ENCODE measurements at places on chromosomes 11 and 22.

GRCh38 chr11:70335511-70335910 lies 62.8 kb upstream of the CTTN start:
- DNase-seq = no peak

DNA sequence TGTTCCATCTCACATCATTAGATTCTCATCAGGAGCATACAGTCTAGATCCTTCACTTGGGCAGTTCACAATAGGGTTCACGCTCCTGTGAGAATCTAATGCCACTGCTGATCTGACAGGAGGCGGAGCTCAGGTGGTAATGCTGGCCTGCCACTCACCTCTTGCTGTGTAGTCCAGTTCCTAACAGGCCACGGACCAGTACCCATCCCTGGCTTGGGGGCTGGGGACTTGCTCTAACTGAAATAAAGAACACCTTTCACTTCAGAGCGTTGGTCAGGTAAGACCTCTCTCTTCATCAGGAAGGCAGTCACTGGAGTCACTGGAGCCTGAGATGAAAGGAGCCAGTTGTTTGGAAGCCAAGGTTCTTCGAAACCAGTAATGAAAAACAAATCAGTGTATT lies 41.7 kb downstream of the PRMT3 start:
- DNase-seq = no peak

- DNase-seq = no peak
Measured at GRCh38 chr22:31960767-31961166, 16.4 kb downstream of the YWHAH start.

DNA sequence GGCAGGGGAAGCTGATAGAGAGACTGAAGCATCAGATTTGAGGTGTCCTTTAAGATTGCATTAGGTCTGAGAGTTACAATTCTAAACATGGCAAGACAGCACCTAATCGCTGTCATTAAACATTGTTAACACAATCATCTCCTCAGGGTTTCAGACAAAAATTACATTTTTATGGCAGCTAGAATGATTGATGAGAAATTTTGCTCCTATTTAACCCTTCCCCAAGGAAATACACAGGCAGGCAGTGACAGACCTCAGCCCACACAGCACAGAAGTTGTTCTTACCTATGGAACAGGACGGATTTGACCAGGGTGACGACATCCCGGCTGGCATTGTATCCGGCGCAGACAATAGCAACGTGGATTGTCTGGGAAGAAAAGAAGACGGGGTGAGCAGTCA lies 294.3 kb downstream of the LARGE1 start:
- no peak for DNase-seq

DNA sequence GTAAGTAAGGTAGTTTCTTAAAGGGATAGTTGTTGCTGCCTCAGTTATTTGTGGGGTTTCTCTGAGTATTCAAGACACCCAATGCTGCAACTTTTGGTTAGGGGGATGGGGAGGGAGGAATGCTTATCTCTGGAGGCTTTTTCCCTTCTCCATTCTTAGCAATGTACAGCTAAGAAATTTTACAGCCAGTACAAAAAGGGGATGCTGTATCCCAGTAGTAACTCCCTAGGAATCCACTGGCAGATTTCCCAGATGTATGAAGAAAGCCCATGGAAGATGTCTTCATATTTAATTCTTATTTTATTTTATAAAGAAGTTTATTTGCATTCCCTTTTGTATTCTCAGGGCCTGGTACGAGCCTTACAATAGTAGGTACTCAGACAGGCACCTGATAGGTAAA lies 154.8 kb downstream of the ENTHD1 start:
- DNase-seq = no peak

GRCh38 chr11:18526521-18527296 lies at the start of gene TSG101:
TSG101 (minus strand) TSS chr11:18526942; CDS start chr11:18526816, 126 bp downstream.
- DNase-seq = peak; percentile 94

DNA sequence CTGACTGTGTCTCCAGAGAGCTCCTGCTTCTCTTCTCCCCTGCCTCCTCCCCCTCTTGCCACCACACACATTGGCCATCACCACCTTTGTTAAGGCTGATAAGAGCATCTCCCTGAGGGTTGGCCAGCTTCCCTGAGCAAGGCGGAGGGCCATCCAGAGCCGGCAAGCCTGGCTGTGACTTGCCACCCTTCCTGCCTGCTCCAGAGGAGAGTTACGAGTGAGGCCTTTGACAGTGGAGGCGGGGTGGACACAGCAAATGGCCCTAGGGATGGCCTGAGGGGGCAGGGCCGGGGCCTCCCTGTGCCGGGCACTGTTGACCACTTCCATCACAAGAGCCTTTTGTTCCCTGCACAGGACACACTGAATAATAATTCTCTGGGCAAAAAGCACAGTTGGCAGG lies 5.4 kb downstream of the FREY1 start:
- no peak for DNase-seq

GRCh38 chr11:117374316-117375055 lies 46.8 kb downstream of the CEP164 start:
- DNase-seq = no peak

GRCh38 chr22:26983311-26983710 lies 325.9 kb downstream of the MIAT start:
- DNase-seq = no peak

GRCh38 chr11:87583931-87584330 lies 546.2 kb downstream of the TMEM135 start:
- no peak for DNase-seq

- DNase-seq = no peak
Measured at GRCh38 chr22:50302564-50302963, 4.9 kb downstream of the PLXNB2 start.

DNA sequence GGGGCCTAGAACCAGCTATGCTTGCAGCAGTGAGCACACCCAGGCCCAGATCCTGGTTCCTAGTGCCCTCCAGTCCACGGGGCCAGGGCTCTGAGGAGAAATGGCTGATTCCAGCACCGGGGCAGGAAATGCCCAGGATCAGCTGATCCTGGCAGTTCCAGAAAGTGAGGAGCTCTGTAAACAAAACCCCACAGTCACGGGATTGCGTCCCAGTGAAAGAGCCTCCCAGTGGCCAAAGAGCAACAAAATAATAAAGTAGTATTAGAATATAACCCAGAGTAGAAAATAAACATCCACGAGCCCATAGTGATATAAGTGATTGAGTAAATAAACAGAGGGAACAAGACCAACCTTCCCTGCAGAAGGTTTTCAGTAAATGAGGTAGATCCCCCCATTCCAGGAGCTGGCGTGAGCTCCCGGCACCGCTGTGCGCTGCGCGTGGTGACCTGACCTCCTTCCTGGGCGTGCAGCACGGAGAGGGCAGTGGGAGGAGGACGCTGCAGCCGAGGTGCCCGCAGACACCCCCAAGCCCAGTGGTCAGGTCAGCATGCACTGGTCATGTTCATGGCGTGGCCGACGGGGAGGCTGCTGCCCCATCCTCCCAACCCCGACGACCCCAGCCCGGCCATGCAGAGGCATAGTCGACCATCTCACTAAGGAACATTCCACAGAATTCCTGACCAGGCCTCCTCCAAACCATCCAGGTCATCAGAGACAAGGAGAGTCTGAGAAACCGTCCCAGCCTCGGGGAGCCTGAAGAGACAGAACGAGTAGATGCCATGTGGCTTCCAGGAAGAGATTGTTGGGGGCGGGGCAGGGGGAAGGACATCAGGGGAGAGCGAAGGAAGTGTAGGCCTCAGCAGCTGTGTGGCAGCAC lies 19.8 kb downstream of the PTDSS2 start:
- DNase-seq = no peak

GRCh38 chr22:42419243-42419881 lies 12.8 kb downstream of the NFAM1 start:
- DNase-seq = no peak

- no peak for DNase-seq
Measured at GRCh38 chr11:79412761-79413160, 28.1 kb downstream of the TENM4 start.

DNA sequence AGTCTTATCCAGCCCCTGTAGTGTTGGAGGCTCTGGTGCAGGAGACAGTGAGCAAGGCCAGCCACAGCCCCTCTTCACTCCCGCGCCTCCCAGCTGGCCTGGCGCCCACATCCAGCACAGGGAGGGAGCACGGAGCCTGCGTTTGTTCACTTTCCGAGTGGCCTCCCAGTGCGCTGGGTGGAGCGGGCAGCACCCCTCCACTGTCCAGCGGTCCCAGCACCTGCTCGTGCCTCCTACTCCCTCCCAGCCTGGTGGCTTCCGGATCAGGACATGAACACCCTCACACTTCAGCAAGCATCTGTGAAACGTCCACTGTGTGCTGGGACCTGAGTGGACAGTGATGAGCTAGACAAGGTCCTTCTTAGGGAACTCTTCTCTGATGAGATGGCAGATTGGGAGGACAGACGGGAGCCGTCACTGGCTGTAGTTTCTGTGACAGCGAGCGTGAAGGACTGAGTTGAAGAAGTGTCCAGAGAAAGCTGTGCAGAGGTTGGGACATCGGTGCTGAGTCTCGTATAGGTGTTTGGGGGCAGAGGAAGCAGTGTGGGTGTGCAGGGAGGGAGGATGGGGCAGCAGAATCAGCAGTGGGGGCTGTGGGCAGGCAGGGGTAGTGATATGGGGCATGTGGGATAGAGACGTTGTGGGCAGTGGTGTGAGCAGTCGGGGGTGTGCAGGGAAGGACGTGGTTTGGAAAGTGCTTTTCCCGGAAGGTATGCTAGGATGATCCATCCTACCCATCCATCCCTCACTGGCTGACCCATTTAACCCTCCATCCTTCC lies 256.8 kb downstream of the TBC1D22A start:
- no peak for DNase-seq

GRCh38 chr11:45985212-45985611 lies 62.8 kb downstream of the LARGE2 start:
- DNase-seq = no peak

DNA sequence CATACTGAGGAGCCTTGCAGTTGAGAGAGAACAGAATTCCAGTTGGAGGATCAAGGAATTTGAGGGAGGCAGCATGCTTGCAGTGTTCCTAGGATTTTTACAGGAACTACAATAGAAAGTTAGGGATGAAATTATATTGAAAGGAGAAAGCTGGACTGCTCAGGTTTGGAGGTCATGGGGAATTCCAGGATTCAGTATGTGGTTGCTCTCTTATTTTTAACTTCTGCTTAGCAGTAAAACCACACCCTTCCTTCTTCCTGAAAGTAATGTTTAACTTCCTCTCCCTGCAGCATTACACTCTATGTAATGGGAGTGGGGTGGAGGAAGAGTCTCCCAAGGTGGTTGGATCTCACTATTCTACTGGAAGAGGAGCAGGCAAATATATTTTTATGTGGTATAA lies 31.3 kb downstream of the CTNND1 start:
- no peak for DNase-seq

DNA sequence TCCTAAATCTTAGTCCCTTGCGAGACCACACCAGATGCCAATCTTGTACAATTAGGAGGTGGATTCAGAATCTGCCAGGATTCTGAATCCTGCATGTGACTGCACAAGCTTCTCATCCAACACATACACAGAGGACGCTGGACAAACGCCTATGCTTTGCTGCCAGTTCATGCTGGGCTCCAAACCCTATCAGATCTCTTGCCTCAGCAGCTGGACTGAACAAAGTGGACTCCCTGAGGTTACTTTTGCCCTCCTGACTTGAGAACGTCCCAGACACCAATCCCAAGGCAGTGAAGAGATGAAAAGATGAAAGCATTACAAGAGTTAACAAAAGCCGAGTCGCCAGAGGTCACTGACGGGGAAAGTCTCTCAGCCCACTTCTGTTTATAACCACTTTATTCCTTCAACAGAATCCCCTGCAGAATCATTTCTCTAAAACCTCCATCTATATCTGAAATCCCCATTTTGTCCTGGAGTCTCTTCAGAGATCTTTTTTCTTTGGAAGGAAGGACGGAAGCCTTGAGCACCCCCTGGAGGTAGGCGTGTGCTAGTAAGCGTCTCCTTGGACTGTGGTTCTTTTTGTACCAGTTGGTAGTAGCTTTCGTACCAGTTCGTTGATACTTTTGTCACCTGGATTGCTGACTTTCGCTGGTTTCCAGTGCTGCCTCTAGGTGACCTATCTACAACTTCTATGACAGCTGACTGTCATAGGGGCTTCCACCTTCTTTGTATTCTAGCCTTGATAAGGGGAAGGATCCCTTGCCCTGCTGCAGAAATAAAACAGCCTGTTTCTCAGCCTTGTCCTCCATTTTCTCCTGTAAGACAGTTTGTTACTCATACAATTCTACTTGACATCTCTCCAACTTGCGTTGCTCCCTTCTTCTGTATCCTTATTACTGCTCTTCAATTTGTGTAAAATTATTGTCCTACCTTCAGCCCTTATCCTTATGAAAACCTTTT lies 26.1 kb upstream of the EED start:
- DNase-seq = no peak

DNA sequence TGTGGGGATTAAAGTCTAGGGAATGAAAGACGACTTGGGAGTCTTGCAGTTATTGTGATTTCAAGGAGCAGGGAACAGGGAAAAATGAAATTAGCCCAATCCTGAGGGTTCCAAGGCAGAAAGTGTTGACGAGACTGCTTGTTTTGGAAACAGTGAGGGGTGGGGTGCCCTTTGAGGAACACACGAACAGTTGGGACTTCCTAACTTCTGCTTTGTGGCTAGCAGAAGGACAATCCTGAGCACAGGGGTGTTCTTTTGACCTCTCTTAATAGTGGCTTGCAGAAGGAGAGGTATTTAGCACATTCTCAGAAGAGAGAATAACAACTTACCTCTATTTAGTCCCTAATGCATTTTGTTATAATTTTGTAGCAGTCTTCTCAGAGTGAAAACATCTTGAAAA lies 545.9 kb upstream of the ARHGAP42 start:
- no peak for DNase-seq

DNA sequence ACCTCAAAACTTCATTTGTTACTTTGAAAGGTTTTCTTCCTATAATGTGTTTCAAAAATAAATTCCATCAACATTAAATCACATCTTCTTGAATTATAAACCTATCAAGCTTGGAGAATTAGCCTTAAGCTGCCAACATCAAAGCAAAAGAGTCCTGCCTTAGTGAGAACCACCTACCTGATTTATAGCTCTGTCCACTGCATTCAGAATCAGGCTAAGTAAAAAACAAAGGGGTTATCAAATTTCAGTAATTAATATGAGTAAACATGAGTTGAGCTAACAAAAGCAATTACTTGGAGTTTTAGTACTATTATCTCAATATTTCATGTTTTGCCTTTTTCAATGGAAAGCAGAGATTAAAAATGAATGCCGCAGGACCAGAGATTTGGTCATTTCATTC lies 73.9 kb downstream of the CADM1 start:
- DNase-seq = no peak

- DNase-seq = no peak
Measured at GRCh38 chr11:127006311-127006710, 5.7 kb upstream of the KIRREL3 start.

GRCh38 chr11:61028135-61028729 lies 56.8 kb downstream of the CD6 start:
- no peak for DNase-seq

Data from mesothelial cell of epicardium (in vitro differentiated cells).